Naive B cell (primary cell): ENCODE measurements at places on chromosomes 2 and 18.

DNA sequence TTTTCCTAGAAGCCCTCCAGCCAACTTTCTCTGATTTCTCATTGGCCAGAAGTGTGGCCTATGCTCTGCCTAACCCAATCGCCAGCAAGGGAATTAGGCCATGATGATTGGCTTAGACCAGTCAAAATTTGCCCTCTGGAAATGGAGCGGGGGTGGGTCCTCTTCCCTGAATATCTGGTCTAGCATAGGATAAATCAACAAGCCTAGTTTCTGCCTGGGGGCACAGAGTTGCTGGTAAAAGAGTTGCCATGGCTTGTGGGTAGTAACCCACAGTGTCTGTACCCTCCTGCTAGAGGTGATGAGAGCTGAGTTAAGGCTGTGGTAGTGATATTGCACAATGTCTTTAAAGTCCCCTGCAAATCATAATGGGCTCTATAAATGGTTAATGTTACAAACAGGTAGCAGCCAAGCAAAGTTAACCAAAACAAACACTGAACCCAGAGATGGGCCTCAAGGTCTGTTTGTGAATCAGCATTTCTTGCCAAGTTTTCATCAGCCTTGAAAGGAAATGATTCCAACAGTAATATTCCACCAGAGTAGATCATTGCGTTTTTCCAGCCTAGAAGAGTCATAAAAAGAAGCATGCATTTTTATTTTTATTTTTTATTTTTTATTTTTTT, 19.3 kb downstream of the GALM start:
- DNase-seq: no peak

DNA sequence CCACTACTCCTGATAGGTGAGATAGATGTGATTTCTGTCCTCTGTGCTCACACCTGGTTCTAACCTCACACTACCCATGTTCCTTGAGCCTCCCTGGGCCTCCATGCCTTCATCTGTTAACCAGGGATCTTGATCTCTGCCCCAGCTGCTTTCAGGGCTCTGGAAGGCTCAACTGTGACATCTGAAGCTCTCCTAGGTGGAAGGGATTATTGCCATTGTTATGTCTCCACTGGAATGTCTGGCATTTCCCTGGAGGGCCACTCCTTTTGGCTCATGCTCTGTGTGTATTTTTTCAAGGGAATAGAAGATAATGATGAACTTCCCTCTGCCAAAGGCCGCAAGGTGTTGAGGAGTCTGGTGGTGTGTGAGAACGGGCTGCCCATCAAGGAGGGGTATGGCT, 41.2 kb downstream of the PCARE start:
- DNase-seq: no peak

- DNase-seq: no peak
Observed at GRCh38 chr2:227848146-227848545, 23.3 kb upstream of the DAW1 start.

DNA sequence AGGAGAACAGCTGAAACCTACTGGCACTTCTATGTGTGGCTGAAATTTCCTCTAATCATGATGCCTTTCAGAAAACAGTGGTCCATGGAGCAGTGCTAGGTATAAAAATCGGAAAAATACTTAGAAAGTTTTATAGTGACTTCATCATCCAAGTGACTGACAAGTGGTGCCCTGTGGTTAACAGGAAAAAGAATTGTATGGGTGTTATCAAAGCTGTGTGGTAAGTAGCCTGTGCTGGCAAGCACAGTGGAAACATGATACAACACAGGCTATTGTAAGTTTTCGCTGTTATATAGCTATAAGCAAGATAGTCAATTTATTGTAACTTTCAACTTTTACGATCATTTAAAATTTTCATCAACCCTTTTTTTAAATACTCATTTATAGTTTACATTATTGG, 1599.7 kb upstream of the ZEB2 start:
- DNase-seq: no peak

DNA sequence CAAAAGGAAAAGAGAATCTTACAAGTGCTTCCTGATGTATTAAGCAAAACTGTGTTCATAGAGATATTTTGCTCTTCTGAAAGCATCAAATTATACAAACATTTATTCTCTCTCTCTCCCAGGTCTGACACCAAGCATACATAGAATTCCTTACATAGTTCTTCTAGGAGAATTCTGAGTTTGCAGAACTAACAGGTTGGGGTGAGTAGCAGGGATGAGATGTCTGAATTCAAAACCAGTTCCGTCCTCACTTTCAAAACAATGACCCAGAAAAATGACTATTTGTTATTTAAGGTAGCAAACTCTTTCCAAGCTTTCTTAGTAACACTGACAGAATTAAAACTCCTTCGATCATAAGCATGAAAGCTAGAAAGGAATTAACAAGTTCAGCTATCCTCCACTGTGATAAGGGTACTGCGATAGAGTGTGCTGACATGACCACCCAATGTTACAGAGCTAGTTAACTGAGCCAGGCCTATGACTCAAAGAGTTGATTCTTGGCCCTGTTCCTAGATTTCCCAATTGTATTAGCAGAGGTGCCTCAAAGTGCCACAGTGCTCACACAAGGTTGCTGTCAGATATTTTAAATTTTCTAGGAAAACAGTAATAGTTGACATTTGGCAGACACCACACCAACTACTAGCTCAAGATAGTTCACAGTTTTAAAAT, 85.8 kb upstream of the SETBP1 start:
- no peak for DNase-seq

DNA sequence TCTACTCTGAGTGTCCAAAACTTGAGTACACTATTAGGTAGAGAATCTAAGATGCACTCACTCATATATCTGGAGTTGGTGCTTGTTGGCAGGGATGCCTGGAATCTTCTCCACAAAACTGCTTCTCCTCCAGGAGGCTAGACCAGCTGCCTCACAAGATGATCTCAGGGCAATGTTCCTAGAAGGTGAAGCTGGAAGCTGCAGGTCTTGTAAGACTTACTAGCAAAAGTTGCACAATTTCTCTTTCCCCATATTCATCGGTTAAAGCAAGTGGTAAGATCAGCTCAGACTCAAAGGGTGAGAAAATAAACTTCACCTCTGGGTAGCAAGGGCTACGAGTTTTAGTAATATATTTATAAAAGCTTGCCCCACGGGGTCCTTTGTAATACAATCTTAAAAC, 454.4 kb upstream of the ACVR2A start:
- no peak for DNase-seq

DNA sequence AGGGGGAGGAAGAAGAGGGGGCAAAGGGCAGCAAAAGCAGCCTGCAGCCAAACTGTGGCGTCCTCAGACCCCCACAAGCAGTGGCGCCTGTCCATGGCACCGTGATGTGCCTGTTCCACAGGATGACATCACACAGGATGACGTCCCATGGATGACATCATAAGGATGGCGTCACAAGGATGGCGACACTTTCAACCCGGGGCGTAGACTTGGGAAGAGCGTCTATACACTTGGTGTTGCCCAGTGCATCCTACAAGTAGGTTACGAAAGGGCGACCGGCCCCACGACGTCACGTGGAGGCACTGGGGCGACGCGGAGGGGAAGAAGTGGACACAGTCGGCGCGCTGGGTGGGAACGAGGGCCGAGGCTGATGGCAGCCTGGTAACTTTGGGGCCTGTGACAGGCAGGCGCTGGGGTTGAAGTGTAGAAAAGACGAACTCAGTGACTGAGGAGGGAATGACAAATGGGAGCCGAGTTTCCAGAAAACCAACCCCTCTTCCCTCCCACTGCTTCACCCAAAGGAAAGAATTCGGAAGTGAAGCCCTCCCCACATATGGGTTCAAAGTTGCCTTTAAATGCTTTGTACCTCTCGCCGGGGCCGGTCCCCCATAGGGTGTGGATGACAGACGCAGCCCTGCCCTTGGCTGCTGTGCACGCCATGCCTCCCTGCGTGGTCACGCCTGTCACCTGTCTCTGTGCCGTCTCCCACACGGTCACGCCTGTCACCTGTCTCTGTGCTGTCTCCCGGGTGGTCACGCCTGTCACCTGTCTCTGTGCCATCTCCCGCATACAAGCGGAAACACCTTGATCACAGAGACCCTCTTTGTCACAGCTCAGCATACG, 13.4 kb upstream of the KCNG2 start:
- DNase-seq: no peak

- no peak for DNase-seq
Observed at GRCh38 chr2:238947920-238948710, 100.2 kb downstream of the TWIST2 start.

- DNase-seq: no peak
Observed at GRCh38 chr2:237141571-237142051, 55.9 kb downstream of the COPS8 start.

DNA sequence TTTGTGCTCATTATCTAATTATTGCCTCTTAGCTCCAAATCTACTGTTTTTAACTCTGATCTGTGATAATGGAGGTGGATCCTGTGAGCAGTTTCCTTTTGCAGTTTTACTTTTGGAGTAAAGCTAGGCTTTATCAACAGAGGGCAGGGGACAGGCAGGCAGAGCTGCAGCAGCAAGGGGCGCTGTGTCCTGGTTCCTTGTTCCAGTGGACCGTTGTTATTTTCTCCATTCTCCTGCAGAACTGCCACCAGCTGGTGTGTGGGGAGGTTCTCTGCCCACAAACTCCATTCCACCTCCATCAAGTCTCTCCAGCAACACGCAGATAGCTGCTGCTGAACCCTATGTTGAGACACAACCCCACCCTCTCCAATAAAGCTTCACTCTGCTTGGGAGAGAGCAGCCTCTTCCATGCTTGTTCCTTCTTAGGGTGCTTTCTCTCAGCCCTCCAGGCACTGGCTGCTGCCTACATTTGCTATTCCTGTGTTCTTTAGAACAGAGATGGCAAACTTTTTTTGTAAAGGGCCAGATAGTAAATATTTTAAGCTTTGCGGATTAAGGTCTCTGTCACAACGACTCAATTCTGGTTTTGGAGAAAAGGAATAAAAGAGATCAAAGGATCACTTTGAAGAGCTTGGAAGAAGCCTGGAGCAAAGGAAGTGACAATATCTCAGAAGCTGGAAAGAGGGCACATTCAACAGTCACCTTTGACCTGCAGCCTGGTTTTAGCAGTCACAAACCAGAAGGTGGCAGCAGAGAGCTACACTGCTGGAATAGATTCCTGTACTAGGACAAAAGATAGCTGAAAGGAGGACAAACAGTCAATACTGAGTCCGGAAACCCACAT, 208.8 kb downstream of the CCDC178 start:
- DNase-seq: peak; percentile 21

- no peak for DNase-seq
Observed at GRCh38 chr2:118593257-118593656, 254.2 kb downstream of the EN1 start.

GRCh38 chr2:237759176-237759575, 39.4 kb upstream of the RBM44 start:
- DNase-seq: no peak

DNA sequence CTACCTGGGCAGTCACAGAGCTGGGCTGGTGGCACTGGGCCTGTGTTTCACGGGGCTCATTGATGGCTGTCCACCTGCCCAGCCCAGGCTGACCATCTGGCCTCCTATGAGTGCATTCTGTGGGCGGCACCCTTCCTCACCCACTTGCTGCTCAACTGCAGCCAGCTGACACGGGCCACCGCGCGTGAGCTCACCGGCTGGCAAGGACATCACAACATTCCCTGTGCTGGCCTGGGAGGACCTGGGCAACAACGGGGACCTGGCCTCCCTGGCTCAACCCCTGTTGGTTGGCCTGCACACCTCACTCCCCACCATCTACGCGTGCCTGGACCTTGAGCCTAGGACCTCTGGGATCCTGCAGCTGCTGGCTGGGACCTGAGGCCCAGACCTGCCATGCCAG, 98.2 kb upstream of the DTNA start:
- no peak for DNase-seq

GRCh38 chr18:9831036-9831722, 54.6 kb upstream of the TXNDC2 start:
- DNase-seq: no peak

- no peak for DNase-seq
Observed at GRCh38 chr2:56184500-56185011, 766 bp downstream of the CCDC85A start.

DNA sequence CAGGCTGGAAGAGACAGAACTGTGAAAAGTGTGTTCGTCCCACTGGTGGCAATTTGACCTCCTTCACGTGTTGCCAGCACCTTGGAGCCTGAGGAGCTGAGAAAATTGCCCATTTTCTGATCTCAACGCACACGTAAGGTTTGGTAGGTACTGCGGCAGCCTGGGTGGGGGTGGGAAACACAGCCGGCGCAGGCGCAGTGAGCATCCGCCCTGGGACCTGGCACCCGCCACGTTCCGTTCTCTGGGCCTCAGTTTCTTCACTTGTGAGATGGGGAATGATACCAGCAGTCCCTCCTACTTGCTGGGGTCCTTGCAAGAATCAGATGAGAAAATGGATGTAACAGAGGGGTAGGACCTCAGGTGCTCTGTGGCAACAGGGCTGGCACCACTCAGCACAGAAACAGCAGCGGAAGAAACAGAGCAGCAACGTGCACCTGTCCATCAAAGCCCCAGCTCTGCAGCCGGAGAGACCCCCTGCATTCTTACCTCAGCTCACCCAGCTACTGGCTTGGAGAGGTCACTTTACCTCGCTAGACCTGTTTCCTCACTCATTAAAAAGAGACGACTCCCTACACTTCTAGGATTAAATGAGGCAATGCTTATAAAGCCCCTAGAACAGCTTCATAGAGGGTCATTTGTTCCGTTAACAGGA, 458.0 kb upstream of the ID2 start:
- DNase-seq: no peak

GRCh38 chr2:168246072-168246482, 1.3 kb downstream of the STK39 start:
- DNase-seq: no peak

- no peak for DNase-seq
Observed at GRCh38 chr2:180761224-180761623, 219.2 kb upstream of the UBE2E3 start.

GRCh38 chr2:26444236-26444635, 33.7 kb downstream of the OTOF start:
- DNase-seq: no peak

GRCh38 chr18:79641722-79642497, 37.7 kb upstream of the CTDP1 start:
- DNase-seq: no peak

DNA sequence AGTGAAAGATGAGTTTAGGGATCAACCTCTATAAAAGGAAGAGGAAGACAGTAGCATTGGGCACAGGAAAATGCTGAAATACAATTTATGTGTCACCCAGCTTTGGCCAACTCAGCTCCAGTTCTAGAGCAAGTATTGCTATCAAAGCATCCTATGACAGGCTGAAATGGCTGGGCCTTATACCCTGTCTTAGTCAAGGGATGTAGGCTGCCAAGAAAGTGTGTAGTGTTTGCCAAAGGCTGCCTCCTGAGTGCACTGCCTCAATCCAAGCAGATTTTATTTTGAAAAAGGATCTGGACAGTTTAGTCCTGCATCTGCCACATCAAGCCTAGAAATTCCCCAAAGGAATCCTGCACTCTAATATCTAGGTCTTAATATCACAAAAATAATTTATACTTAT, 359.9 kb upstream of the ZC3H15 start:
- DNase-seq: no peak
